ENCODE measurements at places on chromosomes 16 and 17.

- no peak for DNase-seq
Measured at GRCh38 chr17:2511138-2511461, 588 bp downstream of the METTL16 start.

DNA sequence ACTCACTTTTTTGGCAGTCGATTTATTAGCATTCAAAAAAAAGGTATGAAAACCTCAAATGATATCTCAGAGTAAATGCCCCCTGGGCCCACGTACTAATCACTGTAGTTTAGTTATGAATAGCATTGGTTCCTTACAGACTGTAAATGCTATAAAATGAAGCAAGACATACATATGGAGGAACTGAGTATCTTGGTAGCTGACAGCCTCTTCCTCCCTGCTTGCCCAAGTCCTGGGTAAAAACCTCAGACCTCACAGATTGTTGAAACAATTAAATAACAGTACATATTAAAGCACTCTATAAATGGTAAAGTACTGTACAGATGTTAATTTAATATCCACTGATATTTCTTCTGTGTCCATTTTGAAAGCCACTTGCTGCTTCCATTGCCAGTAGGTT is 33.2 kb upstream of the ABCC11 start:
- DNase-seq: no peak

- DNase-seq: no peak
Measured at GRCh38 chr16:49833085-49833484, 22.8 kb downstream of the ZNF423 start.

GRCh38 chr17:50127697-50128361 is 2.1 kb downstream of the SAMD14 start:
- DNase-seq: no peak

- DNase-seq: no peak
Measured at GRCh38 chr16:78105517-78105916, 6.1 kb downstream of the WWOX start.

Measured in NCI-H510A treated with DMSO at 0.1 percent for 48 hours (cell line).